ENCODE measurements at places on chromosomes 3 and 15.

DNA sequence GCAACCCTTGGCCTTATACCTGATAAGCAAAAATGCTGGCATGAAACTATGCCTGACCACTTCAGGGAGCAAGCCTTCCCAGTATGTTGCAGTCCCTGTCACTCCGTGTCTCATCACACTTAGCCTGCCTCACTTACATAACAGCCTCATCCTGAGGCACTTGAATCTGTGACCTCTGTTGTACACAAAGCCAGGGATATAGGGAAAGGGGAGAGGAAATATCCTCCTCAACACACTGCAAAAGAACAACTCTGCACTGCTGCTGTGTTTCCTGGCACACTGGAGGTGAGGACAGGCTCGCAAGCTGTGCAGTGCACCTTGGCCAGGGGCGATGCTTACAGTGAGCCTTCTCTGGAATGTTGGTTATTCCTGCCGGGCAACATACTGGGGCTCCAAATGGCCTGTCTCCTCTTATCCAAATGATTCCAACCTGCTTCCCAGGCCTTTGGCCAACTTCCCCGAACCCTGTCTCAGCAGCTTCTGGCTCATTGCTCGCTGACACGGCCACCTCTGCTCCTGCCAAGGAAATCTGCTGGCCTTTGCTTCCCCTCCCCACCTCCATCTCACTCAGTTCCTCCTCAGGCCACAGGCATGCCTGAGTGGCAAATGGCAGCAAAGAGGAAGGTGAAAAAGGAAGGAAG, 109.2 kb downstream of the CD47 start:
- DNase-seq, result peak; percentile 76

GRCh38 chr3:44478055-44478468, 592 bp upstream of the ZNF445 start:
- DNase-seq, result no peak

GRCh38 chr3:2392981-2393380, 294.3 kb downstream of the CNTN4 start:
- DNase-seq, result no peak

DNA sequence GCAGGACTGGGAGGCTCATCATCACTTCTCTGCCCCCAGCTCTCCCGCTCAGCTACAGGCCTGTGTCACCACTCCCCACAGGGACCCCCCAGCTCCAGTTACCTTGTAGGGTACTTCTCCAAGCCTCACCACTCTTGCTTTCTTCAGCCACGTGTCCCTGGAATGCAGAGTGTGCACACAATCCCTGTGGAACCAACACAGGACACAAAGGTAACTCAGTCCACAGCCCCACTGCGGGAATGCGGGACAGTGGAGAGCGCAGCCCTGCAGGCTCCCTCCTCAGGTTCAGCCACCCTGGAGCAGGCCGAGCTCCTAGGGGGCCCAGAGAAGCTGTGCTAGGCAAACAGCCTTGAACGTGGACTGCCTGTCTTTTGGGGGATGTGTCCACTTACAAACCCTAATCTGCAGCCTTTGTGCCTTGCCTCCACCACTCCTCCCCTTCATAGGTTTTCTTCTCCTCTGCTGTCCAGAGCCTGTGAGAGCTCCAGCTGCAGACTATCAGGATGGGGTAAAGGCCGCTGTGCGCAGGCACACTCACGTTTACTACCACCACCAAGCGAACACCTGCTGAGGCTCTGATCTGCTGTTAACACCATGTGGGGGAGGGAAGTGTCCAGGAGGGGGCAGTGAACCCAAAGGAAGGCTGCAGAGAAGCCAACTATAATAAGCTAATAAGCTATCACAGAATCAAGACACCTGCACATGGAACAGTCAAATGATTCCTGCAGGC, 26.0 kb downstream of the XPC start:
- DNase-seq, result peak; percentile 16

Data from femur (tissue), 1 donor.